Endothelial cell (in vitro differentiated cells): ENCODE measurements at places on chromosomes 7 and 10.

DNA sequence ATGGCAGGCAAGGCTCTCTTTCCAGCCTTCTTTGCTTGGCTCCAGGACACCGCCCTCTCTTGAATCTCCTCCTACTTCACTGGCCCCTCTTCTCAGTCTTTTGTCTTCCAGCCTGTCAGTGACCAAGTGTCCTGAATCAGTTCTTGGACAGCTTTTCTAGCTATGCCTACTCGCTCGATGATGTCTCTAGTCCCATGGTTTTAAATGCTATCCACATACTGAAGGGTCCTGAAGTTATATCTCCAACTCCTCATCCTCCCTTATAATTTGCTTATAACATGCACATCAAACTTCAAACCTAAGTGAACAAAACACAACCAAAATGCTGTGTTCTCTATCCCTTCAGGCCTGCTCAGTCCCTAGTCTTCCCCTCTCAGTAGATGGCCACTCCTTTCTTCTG lies 5.0 kb upstream of the GOLGA7B start:
- no peak for DNase-seq
- H3K4me1 ChIP-seq, result peaks cover 20% of the 10 kb centered on the region
- H3K36me3 ChIP-seq, result no peaks in the 10 kb centered on the region
- H3K27me3 ChIP-seq, result peaks cover 8% of the 10 kb centered on the region

DNA sequence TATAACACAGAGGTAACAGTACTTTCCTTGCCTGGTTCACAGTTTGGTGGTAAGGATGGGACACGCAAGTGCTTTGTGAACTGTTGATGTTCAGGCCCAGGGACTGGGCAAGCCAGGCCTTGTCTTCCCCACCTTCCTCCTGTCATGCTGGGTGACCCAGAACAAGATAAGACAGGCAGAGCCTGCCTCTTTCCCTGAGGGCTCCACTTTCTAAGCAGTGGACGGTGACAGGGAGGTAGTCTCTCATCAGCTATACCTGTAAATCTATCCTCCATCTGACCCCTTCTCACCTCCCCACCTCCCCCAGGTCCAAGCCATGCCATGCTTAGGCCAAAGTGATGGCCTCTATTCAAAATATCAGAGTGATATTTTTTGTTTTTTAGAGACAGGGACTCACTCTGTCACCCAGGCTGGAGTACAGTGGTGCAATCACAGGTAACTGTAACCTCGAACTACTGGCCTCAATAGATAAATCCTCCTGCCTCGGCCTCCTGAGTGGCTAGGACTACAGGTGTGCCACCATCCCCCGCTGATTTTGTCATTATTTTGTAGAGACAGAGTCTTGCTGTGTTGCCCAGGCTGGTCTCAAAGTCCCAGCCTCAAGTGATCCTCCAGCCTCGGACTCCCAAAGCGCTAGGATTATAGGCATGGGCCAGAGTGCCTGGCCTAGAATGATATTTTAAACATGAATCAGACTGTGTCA lies 42.8 kb downstream of the PDLIM1 start:
- peaks cover 54% of the 10 kb centered on the region for H3K4me1 ChIP-seq
- peaks cover 9% of the 10 kb centered on the region for H3K36me3 ChIP-seq
- DNase-seq, result no peak
- H3K4me3 ChIP-seq, result no peak overlapping the region

GRCh38 chr10:36943544-36943943 lies 181.9 kb upstream of the ANKRD30A start:
- H3K4me1 ChIP-seq, result no peaks in the 10 kb centered on the region
- peak overlapping the region; percentile 26 for H3K4me3 ChIP-seq
- H3K36me3 ChIP-seq, result peaks cover 4% of the 10 kb centered on the region
- no peak for DNase-seq
- peaks cover 4% of the 10 kb centered on the region for H3K27me3 ChIP-seq

DNA sequence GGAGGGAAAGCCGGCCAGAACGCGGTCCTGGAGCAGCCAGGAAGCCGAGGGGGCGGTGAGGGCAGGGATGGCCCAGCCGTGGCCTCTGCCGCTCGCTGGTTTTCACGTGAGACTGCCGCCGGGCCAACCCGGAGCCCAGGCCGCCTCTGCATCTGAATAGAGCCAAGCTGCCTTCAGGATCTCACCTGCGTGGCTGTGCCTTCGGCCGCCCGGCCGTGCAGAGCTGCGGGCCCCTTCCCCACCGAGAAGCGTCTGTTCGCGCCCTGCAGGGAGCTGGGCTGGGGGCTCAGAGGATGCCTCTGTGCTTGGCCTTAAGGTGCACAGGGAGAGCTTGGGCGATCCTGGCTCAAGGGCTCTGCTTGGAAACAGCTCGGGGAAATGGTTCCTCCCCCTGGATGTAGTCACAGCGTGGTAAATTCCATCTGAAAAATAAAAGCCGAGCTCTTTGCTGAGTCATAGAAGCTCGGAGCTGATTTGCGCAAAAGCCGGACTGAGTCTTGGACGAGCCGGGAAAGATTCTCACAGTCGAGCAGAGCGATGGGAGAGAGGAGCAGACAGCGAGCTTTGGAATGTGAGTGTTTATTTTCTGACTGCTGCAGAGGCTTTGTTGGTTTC lies at the start of gene JAKMIP3:
TSS of gene JAKMIP3 (plus strand) at position 456 of the 615 bp plus-strand sequence. CDS start 38,863 bp downstream, outside the sequence.
- H3K36me3 ChIP-seq, result no peaks in the 10 kb centered on the region
- peaks cover 4% of the 10 kb centered on the region for H3K4me1 ChIP-seq
- no peak for DNase-seq
- peak within 1 kb of the TSS; percentile 21 for H3K4me3 ChIP-seq
- H3K27me3 ChIP-seq, result peaks cover 3% of the 10 kb centered on the region

- no peak overlapping the region for H3K4me3 ChIP-seq
- DNase-seq, result no peak
- no peaks in the 10 kb centered on the region for H3K4me1 ChIP-seq
- H3K27ac ChIP-seq, result no peak overlapping the region
- H3K36me3 ChIP-seq, result no peaks in the 10 kb centered on the region
- H3K27me3 ChIP-seq, result peaks cover 2% of the 10 kb centered on the region
Observed at GRCh38 chr10:89695307-89695706, 6.1 kb upstream of the KIF20B start.

GRCh38 chr10:102596506-102596971 lies 47.7 kb upstream of the TRIM8 start:
- DNase-seq, result peak; percentile 64
- peak overlapping the region; percentile 51 for H3K4me3 ChIP-seq

- H3K27me3 ChIP-seq, result no peaks in the 10 kb centered on the region
- no peak overlapping the region for H3K27ac ChIP-seq
- peaks cover 7% of the 10 kb centered on the region for H3K36me3 ChIP-seq
- no peaks in the 10 kb centered on the region for H3K4me1 ChIP-seq
Observed at GRCh38 chr10:49518982-49519578, 19.8 kb downstream of the ERCC6 start.
